ENCODE measurements at places on chromosomes 1 and 21.

DNA sequence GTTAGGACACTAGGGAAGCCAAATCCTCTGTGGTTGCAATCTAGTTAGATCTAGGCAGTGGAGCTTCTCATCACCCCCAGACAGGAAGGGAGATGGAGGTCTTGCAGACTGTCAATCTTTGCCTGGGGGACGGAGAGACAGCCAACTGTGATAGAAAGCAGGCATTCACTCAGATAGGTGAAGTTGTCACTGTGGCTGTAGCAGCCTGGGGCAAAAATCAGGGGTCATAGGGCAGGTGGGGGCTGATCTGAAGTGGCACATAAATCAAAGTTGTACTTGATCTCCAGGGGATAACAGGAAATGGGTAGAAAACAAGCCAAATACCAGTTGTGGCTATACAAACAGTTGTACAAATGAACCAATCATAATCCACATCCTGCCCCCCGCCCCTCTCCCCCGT is 620.9 kb upstream of the USP24 start:
- no peak for DNase-seq

DNA sequence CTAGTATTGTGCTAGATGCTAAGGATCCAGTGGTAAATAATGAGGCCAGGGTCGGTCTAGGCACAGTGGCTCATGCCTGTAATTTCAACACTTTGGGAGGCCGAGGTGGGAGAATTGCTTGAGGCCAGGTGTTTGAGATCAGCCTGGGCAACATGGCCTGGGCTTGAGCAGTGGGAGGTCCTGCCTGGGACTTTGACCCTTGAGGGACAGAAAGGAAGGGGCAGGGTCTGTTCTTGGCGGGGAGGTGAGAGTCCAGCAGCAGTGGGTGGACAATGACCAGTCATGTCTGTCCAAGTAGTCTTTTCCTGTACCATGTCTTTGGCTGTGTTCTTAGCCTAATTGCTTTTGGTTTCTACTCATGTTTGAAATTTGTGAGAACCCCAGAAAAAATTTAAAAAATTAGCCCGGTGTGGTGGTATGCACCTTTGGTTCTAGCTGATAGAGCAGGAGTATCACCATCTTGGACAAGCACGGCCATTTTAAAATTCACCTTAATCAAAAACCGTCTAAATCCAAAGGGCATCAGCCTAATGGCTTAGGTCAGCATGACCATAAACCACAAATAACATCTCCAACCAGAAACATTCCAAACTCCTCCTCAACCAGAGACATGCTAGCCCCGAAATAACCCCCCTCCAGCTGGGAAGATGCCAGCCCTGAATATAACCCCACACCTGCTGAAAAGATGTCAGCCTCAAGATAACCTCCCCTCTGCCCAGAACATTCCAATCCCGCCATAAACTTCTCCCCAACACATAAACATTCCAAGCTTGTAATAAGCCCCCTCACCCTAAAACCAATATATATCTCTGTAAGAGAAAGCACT is 6.8 kb upstream of the AK2 start:
- DNase-seq = no peak

- DNase-seq = no peak
These were observed 54.6 kb upstream of the DPT start for GRCh38 chr1:168783458-168784210.

- DNase-seq = no peak
These were observed 52.0 kb downstream of the ZNHIT6 start for GRCh38 chr1:85656256-85656655.

- DNase-seq = no peak
These were observed 56.9 kb upstream of the RGS1 start for GRCh38 chr1:192518700-192519099.
